ENCODE measurements at places on chromosomes 3 and 15. TPM values are rescaled to one million over a fixed set of nuclear protein-coding genes. Genes with fewer than 3 reads are reported as not detected.

The SERINC4 gene
- total RNA-seq, result 0.17 TPM

GRCh38 chr3:16821053-16821452 is 63.7 kb upstream of the PLCL2 start:
- no peak for DNase-seq
- H3K27me3 ChIP-seq, result no peaks in the 10 kb centered on the region
- H3K4me3 ChIP-seq, result no peak overlapping the region

DNA sequence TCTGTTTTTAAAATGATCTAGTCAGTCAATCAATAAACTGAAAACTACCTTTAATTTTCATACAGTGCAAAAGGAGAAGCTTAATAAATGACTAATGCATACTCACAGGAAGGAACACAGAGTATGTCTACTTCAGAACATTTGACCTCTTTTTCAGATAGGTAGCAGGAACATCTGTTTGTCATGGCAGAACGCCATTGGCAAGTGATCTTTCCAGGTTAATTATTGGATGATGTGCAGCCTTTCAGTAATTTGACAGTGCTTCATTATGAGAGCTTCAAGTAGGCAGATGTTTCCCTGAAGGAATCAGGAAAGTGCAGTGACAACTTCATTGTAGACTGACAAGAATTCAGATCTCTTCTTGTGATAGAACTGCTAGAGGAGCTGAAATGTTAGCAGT is 325.0 kb downstream of the OTOL1 start:
- no peak overlapping the region for H3K4me3 ChIP-seq
- H3K36me3 ChIP-seq, result no peaks in the 10 kb centered on the region
- no peaks in the 10 kb centered on the region for H3K4me1 ChIP-seq
- H3K27ac ChIP-seq, result no peak overlapping the region

GRCh38 chr3:103810167-103810566 is 1375.4 kb downstream of the ZPLD1 start:
- H3K4me1 ChIP-seq, result no peaks in the 10 kb centered on the region
- H3K27ac ChIP-seq, result no peak overlapping the region
- H3K27me3 ChIP-seq, result no peaks in the 10 kb centered on the region
- no peak for DNase-seq

- no peak overlapping the region for H3K27ac ChIP-seq
- H3K4me1 ChIP-seq, result no peaks in the 10 kb centered on the region
- H3K36me3 ChIP-seq, result no peaks in the 10 kb centered on the region
- peak overlapping the region; percentile 10 for H3K4me3 ChIP-seq
Measured at GRCh38 chr15:74220475-74221248, 15.5 kb upstream of the CCDC33 start.

DNA sequence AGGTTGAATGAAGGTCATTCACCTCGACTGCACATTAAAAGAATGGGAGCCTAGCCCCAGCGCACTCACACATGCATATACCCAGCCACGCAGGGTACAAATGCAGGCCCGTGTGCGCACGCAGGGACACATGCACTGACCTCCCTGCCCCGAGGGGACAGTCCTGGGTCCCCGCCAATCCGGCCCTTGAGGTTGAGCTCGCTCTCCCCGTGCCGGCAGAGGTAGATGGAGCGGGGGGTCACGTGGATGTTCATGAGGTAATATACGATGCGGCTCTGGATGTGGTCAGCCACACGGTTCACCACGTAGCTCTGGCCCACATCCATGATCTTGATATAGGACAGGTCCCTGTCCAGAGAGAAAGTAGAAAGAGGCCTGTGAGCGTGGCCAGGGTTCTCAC is 20.5 kb downstream of the PFKFB4 start:
- peaks cover 75% of the 10 kb centered on the region for H3K36me3 ChIP-seq
- H3K27ac ChIP-seq, result no peak overlapping the region
- H3K4me3 ChIP-seq, result no peak overlapping the region

DNA sequence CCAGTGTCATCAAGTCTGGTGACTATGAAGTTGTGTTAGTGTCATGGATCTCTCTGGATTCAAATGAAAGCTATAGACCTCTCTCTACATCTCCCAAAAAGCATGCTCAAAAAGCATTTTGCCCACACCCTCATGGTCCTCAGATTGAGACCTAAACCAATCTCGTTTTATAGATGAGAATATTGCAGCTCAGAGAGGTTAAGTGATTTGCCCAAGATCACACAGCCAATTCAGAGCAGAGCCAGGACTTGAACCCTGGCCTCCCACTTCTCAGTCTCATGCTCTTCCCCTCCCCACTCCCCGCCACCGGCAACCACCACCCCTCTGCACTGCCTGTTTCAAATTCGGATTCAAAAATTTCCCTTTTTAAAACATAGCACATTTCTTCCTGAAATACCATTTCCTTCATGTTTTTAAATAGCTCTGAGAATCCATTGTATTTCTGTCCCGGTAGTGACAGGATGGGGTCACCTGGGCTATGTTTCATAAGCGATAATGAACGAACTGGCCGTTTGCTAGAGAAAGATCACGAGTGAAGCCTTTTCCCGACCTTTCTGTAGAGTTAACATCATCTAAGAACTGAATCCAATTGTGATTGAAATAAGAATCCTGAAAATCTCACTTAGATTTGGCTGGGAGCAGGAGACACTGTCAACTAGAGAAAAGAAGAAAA is 769 bp downstream of the SSUH2 start:
- H3K27me3 ChIP-seq, result no peaks in the 10 kb centered on the region
- no peak for DNase-seq
- no peaks in the 10 kb centered on the region for H3K36me3 ChIP-seq
- no peak overlapping the region for H3K27ac ChIP-seq

DNA sequence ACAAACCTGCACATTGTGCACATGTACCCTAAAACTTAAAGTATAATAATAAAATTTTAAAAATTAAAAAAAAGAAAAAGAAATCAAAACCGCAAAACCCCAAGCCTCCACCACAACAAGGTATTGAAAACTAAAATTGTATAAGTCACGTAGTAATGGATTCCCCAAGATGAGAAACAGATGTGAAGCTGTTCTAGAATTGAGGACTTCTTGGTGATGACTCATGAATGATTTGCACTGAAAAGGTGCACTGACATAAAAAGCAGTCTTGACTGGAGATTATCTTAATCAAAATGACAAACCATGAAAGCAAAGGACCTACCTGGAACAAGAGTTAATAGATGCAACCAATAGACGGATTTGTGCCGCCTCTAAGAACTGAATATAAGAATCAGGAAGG is 225.8 kb downstream of the MYRIP start:
- DNase-seq, result no peak
- H3K27me3 ChIP-seq, result no peaks in the 10 kb centered on the region
- no peak overlapping the region for H3K27ac ChIP-seq
- no peaks in the 10 kb centered on the region for H3K4me1 ChIP-seq
- no peak overlapping the region for H3K4me3 ChIP-seq
- H3K36me3 ChIP-seq, result no peaks in the 10 kb centered on the region

DNA sequence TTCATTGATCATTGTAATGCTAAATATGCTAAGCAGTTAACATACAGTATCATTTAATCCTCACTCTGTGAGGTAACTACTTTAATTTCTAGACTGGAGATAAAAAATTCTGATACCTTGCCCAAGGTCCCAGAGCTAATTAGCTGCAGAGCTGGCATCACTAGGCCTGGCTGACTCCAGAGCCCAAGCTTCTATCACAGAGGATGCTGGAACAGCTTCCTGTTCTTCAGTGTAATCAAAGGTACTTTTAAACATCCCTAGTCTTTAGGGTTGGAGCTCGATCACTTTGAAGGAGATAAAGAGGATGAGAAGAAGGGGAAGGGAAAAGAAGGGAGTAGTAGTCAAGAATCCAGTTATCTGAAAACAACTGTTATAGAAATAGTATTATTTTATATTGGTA is 37.1 kb upstream of the BOC start:
- DNase-seq, result no peak
- no peaks in the 10 kb centered on the region for H3K27me3 ChIP-seq
- no peak overlapping the region for H3K27ac ChIP-seq

DNA sequence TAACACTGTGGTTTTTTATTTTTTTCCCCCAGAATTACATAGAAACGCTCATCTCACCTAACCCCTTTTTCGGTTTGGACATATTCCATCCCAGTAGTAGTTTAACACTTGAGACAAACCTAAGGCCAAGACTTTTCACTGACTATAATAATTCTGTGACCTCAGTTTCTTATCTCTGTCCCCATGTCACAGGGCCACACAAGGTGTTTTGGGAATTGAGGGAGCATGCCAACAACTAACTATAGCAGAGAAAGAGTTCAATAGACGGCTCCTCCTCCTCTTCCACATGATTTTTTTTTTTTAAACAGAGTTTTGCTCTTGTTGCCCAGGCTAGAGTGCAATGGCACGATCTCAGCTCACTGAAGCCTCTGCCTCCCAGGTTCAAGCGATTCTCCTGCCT is 27.4 kb upstream of the GHSR start:
- no peaks in the 10 kb centered on the region for H3K27me3 ChIP-seq
- H3K36me3 ChIP-seq, result peaks cover 6% of the 10 kb centered on the region
- DNase-seq, result no peak
- H3K4me3 ChIP-seq, result no peak overlapping the region
- no peaks in the 10 kb centered on the region for H3K4me1 ChIP-seq
- no peak overlapping the region for H3K27ac ChIP-seq

GRCh38 chr3:139318431-139318816 is 25.4 kb upstream of the MRPS22 start:
- no peak overlapping the region for H3K4me3 ChIP-seq
- H3K27ac ChIP-seq, result no peak overlapping the region
- DNase-seq, result no peak
- H3K4me1 ChIP-seq, result no peaks in the 10 kb centered on the region

Measured in H9 (cell line).